ENCODE measurements at places on chromosomes 3 and 15.

GRCh38 chr3:14377838-14378169 lies 24.6 kb upstream of the SLC6A6 start:
- DNase-seq: no peak

GRCh38 chr3:170109579-170110293 lies 71.8 kb downstream of the PHC3 start:
- no peak for DNase-seq

DNA sequence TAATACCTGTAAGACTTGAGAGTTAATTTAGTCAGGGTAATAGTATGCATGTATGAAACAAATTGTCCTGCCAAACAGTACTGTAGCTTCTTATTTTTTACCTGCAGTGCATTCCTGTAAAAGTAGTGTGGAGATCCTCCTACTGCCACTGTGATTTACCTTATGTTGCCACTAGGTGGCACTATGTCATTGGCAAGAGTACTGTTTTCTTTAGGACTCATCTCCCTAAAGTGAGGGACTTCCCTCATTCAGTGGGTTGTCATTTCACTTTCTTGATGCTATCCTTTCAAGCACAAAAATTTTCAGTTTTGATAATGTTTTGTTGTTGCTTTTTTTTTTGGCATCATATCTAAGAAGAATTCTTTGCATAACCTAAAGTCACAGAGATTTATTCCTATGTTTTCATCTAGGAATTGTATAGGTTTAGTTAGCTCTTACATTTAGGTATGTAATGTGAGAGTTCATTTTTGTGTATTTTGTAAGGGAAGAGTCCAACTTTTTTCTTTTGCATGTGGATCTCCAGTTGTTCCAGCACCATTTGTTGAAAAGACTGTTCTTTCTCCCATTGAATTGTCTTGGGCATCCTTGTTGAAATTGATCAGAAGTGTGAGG lies 105.7 kb downstream of the AKAP13 start:
- no peak for DNase-seq

DNA sequence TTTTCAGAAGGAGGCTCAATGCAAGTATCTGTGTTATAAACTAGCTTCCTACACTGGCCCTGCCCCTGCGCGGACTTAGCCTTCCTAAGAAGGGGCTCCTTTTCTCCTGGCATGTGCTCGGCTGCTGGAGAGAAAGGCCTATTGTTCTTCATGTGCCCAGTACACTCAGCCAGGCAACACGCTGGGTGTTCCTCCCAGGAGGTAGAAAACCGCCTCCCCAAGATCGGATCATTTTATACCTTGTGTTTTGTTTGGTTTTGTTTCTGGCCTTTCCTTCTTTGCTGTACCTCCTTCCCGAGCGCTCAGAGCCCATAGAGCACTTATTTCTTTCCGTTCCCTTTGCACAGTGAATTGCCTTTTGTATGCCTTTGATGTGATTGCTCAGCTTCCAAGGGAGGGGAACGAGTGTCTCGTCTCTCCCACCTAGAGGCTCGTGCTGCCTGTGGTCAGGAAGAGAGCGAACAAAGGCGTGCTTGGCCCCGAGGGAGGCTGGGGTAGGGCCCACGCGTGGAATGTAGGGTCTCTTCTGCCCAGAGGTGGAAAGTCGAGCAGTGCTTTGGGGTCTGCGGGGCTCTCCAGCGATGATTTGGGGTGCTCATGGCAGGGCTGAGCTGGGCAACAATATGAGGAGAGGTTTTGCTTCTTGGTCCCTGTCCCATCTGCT lies 30.0 kb downstream of the CCNL1 start:
- DNase-seq: no peak

DNA sequence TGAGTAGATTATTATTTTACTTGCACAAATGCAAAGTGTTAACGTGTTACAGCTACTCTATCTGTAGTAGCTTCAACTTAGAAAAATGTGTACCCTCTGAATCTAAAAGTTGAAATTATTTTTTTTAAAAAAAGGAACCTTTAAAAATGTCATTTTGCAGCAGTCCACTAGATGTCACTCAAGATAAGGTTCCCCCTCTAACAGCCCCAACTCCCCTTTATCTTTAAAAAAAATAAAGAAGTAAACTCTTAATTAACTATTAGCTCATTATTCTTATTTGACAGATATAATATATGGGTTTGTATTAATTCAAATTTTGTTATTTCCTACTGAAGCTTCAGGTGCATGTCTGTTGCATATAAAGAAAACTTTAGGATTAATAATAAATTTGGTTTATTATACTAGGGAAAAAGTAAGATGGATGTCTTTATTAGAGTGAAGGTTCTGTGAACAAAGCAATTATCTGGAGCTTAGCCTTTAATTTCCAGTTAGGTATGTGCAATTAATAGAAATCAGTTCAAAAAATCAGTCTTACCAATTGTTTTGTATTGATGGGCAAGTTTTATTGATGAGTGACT lies 288.5 kb downstream of the VGLL3 start:
- DNase-seq: no peak

DNA sequence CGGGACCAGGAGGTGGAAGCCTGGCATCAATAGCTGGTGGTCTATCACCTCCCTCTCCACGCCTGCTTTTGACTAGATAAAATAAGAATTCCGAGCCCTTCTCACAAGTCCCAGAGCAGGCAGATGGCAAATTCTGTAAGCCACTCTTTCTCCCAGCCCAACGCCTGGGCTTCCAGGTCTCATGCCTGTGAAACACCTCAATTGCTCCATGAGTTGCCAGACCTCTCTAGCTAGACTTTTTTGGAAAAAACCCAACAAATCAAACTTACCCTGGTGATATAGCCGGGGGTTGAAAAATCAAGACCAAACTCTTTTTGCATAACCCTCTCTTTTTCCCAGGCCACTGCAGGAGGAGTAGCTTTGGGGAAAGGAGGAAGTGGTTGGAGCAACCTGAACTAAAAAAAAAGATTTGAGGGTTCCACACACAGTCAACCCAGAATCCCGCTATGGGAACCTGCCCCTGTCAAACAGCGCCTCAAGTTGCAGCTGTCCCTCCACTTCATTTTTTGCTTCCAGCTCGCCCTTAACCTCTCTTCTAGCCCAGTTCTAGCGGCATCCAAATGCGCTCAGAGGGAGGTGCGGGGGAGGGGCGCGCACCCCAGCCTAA lies 7.0 kb downstream of the BHLHE40 start:
- no peak for DNase-seq

- DNase-seq: no peak
Measured at GRCh38 chr3:173993299-173993698, 595.8 kb downstream of the NLGN1 start.

DNA sequence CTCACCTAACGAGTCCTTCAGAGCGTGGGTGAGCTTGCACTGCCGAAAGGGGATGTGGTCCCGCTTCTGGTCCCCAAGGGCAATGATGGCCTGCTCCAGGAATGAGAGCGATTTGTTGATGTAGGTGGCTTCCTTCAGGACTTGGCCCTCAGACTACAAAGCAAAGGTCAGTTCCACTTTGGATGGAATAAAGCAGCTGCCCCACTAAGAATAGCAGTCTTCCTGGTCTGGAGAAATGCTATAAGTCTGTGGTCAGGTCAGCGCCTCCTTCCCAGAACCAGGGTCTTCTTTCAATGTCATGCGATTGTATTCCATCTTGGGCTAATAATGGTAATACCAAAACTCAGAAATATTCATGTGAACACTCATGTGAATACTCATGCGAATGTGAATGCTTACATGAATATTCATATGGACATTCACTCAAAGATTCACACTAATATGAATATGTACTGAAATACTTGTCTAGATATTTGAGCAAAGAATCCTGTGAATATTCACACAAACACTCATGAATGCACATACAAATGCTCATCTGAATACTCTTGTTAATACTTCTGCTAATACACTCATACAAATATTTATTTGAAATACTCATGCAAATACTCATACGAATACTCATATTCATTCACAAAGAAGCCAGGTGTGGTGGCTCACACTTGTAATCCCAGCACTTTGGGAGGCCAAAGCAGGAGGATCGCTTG lies 16.7 kb downstream of the KIF9 start:
- DNase-seq: no peak

- no peak for DNase-seq
Measured at GRCh38 chr15:61441891-61442290, 212.8 kb upstream of the RORA start.

DNA sequence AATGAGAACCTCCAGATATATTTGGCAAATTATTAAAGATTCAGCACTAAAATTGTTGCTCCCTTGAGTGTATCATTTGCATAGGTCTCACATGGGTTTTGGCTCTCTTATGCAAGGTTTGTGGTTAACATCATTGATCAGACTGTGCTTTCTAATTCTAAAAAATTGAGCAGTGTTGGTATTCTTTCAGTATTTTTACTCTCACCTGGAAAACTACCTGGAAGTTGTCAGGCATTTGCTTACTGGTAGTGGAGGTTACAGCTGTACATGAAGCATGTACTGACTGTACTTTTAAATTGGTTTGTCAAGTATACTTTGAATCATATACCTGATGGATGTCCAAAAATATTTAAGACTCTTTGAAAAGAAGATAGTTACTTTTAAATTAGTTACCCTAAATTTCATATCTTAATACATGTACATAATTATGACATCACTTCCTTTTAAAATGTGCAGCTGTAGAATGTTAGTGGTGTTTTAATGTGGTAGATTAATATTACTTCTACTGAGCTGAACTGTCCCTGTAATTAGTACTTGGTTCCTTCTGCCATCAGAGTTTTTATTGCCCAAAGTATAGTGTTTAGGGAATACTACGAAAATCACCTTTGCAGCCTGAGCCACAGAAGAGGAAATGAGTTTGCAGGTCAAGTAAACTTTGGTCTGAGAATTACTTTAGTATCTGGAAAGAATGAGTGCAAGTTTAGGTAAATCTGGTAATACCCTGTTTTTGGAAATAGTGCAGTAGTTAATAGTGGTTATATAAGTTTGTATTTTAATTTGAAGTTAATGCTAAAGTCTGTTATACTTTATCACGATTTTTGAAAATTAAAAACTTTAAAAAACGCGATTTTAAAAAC lies 2.8 kb downstream of the CHD2 start:
- no peak for DNase-seq

GRCh38 chr3:54957711-54958110 lies 29.9 kb upstream of the LRTM1 start:
- no peak for DNase-seq

DNA sequence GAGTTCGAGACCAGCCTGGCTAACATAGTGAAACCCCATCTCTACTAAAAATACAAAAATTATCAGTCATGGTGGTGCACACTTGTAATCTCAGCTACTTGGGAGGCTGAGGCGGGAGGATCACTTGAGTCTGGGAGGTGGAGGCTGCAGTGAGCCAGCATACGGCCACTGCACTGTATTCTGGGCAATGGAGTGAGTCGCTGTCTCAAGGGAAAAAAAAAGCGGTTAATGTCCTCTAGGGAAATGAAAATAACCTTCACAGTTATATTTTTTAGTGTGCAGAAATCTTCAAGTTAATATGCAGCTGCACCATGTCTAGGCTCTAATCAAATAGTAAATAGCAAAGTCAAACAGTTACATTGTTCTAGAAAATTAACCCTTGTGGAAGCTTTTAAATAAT lies 14.8 kb downstream of the CEP19 start:
- no peak for DNase-seq

DNA sequence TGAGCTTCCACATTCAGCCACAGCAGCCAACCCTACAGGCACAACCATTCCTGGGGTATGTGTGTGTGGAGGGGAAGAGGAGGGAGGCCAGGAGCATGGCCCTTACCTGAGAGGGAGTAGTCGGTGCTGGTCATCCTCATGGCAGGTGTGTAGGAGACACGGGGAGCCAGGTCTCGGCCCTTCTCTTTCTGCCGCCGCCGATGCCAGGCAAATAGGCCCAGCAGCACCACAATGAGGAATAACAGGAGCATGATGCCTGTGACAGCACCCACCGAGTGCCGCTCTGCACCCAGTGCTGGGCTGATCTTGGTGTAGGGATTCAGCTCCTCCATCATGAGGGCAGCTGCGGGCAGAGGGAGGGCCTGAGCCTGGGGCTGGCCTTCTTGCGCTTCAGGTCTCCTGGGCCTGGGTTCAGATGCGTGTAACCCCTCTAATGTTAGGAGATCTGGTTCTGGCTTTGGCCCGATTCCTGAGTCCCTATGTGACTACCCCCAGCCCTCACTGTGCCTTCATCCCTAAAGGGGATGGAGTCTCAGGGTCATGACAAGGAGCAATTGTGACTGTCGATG lies 44.4 kb downstream of the RAB11A start:
- no peak for DNase-seq

- DNase-seq: no peak
Measured at GRCh38 chr3:125148836-125149235, 63.7 kb downstream of the SLC12A8 start.

GRCh38 chr3:105345156-105345555 lies 21.6 kb upstream of the ALCAM start:
- no peak for DNase-seq

DNA sequence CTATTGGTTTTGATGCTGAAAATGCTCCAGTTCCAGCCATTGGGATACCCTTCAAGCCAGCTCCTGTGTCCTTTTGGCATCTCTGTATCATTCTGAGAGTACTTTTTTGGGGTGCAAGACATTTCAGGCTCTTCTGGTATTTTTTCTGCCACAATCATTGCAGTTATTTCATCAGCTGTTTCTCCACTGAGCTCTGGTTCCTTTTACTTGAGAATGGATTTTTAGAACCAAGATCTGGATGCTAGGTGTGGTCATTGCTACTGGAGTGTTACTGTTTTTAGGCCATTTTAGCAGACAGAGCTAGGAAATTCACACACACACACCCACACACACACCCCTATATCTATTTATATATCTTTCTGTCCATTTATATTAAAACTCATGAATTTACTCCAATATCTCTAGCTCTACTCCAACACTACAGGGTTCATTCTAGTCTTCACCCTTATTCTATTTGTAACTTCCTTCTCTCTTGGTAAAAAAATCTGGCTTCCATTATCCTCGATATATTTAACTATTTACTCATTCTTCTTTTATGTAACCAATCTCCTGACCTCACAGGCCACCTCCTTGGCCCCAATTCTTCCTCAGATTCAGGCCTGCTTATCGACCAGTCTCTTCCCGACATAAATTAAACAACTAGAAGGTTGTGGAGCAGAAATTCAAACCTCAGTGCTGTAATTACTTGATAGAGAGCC lies 17.0 kb downstream of the SLC35G2 start:
- no peak for DNase-seq

DNA sequence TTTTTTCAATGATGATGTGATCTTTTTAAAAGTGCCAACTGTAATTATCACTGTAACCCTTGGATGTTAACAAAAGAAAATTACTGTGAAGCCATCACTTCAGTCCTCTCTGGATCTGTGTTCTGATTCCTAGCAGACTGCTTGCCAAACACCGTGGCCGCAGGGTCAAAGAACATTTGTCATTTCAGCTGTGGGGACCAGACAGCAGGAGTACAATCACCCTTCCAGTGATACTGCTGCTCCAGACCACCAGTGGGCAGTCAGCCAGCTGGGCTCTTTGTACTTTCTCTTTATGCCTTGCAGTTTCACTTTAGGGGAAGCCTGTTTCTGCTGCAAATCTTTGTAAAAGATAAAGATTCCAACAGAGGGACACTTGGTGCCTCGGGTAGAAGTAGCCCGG lies 770.0 kb downstream of the GRM7 start:
- DNase-seq: no peak

DNA sequence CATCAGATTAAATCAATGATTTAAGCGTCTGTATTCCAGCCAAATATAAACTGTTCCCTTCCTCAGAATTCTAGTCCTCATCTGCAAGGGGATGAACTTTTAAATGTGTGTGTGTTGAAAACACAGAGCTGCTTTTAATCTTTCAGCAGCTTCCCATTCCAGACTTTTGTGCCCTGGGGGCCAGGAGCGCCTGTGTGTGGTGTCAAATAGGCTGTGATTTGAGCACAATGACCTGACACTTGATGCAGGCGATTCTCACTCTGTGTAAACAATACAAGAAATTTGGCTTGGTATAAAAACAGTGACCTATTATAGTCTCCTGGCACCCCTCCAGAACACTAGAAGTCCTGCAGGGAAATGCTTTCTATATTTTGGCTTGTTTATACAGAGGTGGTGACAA lies 274.6 kb upstream of the ROPN1 start:
- DNase-seq: no peak
